Posterior cingulate gyrus (tissue), 11 donors: ENCODE measurements at places on chromosomes 16 and 17.

- no peak for DNase-seq
Measured at GRCh38 chr16:46974352-46974751, 878 bp upstream of the DNAJA2 start.

- DNase-seq: no peak
Measured at GRCh38 chr16:80171746-80172145, 369.0 kb upstream of the DYNLRB2 start.

- no peak for DNase-seq
Measured at GRCh38 chr17:30332057-30332542, 1.8 kb downstream of the TMIGD1 start.

- DNase-seq: peak; percentile 87
Measured at GRCh38 chr17:45149669-45150664, 1.7 kb downstream of the HEXIM1 start.

GRCh38 chr16:9048302-9048700 is 43.1 kb upstream of the HAPSTR1 start:
- no peak for DNase-seq

GRCh38 chr17:45436625-45437464 is 4.2 kb upstream of the ARHGAP27 start:
- DNase-seq: no peak

DNA sequence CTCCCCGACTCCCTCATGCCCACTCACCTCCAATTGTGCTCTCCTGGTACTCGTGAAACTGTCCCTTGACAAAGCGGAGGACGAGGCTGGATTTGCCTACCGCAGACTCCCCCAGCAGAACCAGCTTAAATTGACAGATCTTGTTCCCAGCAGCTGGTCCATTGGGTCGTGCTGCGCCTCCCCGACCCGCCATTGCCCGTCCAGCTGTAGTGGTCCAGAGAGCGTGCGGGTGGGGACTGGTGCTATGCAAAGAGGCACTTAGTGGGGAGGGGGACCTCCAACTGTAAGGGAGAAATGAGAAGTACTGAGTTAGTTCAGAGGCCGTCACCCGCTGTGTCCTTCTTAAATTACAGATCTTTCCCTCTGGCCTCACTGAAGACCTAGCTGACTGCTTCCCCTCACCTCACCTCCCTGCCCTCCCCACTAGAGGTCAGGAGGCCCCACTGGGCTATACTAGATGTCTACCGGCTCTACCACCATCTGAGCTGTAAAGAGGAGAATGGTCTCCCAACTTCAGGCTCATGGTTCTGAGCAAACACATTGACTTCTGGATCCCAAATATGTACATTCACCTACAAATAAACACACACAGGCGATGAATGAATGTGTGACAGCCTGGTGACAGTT is 7.8 kb downstream of the HSPB9 start:
- no peak for DNase-seq

GRCh38 chr17:48578616-48579470 is 693 bp upstream of the HOXB4 start:
- no peak for DNase-seq

DNA sequence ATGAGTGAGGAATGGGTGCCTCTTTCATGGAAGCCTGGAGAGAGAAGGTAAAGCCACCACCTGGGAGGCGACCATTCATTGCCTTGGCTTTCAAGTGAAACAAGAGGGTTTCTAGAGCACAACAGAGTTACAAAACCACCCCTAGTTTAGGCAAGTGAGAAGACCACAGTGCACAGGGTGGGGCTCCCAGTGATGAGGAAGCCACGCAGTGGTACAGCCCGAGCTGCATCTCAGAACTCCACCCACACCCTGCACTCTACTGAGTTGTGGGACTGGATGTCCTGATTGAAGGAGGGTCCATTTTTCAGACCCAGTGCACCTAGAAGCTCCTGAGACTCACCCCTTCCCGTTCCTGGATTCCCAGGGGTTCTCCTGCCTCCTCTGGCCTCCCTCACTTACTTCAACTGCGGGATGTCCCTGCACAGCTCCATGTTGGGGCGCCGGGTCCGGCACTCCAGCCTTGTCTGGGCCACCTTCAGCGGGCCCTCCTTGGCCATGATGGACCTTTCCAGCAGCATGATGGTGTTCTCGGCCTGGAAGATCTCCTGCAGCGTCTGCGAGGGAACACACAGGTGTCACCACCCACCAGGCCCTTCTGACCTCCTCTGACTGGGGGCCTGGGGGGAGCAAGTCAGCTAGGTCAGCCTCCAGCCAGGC is 55.1 kb upstream of the EMP2 start:
- DNase-seq: no peak

DNA sequence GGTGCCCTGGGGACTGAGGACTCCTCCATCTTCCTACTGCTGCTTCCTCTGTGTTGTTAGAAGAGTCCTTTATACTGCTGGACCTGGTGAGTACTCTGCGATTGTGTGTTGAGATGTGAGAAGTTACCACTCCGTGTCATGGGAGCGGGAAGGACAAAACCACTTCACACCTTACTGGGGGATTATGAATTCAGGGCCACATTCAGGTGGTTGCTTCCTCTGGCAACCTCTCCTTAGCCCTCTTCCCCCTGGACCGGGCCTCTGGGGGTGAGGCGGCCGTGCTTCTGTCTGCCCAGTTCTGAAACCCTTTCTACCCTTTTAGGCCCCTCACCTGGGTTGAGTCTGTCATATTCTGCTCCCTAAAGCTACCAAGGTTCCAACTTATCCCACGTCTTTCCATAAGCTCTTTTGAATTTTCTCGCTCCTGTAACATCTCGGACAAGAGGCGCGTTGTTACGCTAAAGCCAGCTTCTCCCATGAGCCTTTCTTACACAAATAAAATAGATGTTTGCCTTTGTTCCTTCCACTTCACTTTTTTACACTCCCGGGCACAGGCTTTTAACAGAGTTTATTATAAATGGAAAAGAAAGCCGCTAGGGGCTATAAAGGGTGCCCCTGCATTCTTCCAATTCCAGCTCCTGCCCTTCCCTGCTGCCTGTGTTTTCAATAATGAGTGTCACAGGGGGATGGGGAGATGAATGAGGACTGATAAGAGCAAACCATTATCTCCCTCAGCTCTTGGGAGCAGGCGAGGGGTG is 20.7 kb upstream of the CDH13 start:
- no peak for DNase-seq
